Sciatic nerve (tissue), 2 donors: ENCODE measurements at places on chromosomes 7 and 10.
A peak's percentile ranks its signal among the peaks of the same experiment; 100 is the strongest.

DNA sequence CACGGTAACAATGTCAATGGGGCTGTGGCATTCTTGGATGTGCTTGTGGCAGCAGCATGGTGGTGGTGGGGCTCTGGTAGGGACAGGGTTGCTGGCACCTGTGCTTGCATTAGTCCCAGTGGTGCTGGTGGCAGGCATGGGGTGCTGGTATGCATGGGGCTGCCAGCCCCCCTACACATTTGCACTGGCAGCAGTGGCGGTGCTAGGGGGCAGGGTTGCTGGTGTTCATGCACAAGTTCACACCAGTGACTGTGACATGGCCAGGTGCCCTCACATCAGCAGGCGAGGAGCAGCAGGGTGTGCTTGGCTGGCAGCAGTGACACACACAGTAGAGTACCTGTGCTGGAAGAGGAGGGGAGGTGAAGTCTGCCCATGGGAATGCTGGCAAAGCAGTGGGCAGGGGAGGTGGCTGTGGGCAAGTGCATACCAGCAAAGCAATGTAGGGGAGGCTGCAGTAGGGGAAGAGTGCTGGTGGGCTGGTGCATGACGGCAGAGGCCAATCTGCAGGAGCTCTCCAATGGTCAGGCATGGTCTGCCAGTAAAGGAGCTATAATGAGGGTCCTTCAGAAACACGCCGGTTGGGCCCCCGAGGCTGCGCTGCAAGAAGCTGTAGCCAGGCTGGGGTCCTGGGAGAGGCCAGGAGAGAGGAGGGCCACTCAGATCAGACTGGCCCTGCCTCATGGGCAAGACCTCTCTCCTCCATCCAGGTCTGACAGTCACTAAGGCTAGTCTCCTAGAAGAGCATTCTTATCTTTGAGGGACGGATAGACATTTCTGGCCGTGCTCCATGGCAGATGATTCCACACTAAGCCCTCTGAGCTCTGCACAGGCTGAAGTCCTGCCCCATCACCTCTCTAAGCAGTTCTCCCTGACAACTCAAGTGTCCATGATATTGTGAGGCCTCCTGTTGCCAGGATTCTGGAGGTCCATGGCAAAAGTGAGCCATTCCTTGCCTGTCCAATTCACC, 406.4 kb downstream of the SEMA3D start:
- no peak for DNase-seq

DNA sequence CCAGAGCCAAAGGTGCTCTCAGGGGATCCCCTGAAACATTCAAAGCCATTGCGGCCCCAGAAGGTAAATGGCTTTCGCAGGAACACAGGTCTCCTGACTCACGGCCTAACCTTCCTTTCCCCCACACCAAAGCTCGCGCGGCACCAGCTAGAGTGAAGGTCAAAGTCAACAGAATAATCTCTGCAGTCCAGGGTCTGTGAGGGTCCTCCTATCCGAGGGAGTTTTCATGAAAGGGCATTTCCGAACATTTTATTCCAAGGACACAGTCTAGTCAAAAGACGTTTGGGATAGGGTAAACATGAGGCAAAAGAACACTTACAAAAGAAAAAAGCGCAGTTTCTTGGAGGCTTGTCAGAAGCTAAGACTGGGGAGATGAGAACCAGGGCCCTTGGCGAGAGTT, 559 bp upstream of the STEAP2 start:
- DNase-seq, result no peak

- DNase-seq, result no peak
These were observed 1.9 kb downstream of the DGKI start for GRCh38 chr7:137844677-137845425.

- no peak for DNase-seq
These were observed 102.8 kb downstream of the PIP4K2A start for GRCh38 chr10:22611425-22612115.

GRCh38 chr10:30991647-30992011, 40.0 kb downstream of the ZNF438 start:
- DNase-seq, result no peak

GRCh38 chr7:137018468-137018867, 150.0 kb downstream of the CHRM2 start:
- no peak for DNase-seq

GRCh38 chr10:64617085-64617484, 1095.9 kb downstream of the REEP3 start:
- DNase-seq, result no peak

DNA sequence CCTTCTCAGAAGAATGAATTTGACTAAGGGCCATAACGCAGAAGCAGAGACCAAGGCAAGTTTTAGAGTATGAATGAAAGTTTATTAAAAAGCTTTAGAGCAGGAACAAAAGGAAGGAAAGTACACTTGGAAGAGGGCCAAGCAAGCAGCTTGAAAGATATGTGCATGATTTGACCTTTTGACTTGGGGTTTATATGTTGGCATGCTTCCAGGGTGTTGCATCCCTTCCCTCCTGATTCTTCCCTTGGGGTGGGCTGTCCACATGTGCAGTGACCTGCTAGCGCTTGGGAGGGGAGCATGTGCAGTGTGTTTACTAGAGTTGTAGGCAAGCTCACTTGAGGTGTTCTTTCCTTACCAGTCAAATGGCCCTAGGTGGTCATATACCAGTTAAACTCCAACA, 37.9 kb upstream of the LRRN3 start:
- DNase-seq, result no peak

- DNase-seq, result no peak
These were observed 1.6 kb downstream of the SAMD9L start for GRCh38 chr7:93146472-93147141.

DNA sequence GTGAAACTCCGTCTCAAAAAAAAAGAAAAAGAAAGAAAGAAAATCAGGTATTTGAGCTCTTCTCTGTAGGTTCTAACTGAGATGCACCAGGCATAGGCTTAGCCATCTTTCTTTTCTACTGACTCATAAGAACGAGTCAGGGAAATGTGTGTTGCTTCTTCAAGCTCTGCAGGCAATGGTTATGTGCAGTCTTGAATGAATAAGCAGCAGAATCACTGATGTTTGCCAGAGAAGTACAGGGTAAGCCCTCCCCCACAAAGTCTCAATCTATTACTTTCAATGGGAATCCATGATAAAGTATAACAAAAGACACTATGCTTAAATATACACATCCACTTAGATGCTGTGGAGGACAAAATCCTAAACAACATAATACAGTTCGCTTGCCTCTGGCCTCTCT, 239.2 kb downstream of the PARD3 start:
- no peak for DNase-seq

DNA sequence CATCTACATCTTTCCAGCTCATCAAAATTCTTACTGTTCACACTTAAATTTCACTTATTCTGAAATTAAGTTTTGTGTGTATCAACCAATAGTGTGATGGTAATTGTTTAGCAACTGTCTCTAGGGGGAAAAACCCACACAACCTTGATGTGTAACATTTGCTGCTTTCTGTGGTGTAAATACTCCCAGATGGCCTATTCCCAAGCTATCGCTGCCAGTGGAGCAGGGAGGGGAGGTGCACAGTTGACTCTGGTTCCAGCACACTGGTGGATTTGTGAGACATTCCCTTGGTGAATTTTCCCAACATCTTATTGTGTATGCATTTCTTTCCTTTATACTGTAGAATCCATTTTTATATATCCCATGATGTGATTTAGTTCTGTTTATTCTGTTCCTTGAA, 275.9 kb upstream of the SHH start:
- DNase-seq, result no peak

- DNase-seq, result no peak
These were observed 12.9 kb upstream of the SNX10 start for GRCh38 chr7:26278770-26279169.

DNA sequence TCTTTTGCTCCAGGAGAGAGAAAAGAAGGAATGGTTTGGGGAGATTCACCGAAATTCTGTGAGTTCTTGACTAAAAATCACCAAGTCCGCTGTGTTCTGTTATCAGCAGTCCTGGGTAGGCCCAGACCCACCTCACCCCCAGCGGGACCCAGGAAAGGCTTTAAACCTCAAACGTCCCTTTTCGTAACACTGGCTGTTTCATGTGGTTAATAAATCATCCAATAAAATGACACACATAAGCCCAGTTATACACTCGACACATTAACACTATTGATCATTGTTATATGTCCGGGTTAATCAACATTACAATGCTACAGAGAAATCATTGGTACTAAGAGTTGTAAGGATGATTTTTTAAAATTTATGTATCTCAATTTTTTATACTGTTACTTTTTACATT, 25.2 kb downstream of the DIP2C start:
- no peak for DNase-seq

DNA sequence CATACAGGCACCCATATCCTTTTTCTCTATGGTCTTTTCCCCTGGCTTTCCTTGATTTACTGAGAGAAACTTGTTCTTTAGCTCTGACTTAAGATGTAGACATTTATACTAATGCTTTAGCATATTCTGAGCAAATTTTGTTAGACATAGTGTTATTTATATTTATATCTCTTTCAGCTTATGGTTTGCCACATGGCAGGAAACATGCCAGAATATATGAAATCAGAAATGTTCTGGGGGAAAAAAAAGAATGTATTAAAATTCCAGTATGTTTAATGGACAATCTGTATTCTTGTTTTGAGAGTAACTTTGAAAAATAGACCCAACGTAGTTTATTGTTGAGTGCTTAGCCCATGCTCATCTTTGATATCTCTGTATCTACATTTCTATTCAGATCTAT, 10.1 kb upstream of the GGCT start:
- no peak for DNase-seq

DNA sequence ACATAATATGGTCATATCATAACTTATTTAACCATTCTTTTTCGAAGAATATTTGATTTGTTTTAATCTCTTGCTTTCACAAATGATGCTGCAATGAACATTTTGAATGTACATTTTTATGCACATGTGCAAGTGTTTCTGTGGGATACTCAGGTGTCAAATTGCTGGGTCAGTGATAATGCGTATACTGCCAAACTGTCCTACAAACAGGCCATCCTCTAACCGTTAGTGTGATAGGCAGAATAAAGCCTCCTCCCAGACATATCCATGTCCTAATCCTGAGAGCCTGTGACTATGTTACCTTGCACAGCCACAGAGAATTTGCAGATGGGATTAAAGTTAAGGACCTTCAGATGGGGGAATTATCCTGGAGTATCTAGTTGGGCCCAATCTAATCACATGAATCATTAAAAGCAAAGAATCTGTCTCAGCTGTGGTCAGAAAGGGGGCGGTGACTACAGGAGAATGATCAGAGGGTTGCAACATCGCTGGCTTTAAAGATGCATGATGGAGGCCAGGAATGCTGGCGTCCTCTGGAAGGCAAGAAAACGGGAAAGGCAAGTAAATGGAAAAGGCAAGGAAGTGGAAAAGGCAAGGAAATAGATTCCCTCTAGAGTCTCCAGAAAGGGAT, 46.7 kb downstream of the FZD1 start:
- peak; percentile 67 for DNase-seq

DNA sequence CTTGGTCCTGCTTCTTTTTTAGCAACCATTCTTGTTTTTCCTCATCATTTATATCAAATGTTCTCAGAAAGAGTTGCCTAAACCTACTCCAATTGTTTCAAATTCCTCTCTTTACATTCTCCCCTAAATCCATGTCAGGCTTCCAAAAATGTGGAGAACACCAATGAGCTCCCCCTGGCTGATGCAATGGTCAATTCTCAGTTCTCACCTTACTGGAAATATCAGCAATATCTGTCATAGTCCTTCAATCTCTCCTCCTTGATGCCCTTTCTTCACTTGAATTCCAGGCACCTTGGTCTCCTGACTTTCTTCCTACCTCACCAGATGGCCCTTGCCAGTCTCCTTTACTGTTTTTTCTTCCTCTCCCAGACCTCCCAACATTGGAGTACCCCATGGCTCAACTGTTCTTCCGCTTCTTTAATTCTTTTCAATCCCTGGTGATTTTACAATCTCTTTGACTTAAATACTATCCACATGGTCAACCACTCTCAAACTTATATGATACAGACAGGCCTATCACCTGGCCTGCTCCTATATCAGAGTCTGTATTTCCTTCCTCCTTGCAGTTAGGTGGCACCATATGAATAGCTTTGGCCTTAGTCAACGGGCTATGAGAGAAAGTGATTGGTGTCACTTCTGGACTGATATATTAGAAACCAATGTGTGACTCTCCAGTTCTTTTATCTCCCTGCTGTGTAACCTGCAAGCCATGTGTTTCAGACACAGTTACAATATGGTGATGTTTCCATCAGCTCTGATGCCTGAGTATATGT, 47.4 kb upstream of the CAV2 start:
- DNase-seq, result no peak

GRCh38 chr7:143305423-143306070, 10.4 kb upstream of the CLCN1 start:
- peak; percentile 89 for DNase-seq

GRCh38 chr7:16933296-16934279, 51.8 kb upstream of the AGR3 start:
- DNase-seq, result no peak

DNA sequence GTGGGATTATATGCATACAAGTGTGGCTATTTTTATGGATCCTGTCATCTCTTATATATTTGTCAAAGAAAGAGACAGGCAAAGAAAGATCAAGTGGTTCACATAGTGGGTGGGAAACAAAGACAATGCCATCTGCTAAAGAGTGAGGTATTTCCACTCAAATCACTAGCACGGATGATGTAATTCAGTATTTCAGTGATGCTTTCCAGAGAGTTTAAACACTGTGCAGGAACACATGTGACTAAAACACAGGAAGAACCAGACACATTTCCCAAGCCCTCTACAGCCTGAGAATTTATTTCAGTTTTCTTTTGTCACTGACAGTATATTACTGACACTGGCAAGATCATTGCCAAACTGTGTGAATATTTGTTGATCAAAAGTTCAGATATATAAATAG, 885.7 kb upstream of the CELF2 start:
- no peak for DNase-seq

GRCh38 chr7:1530946-1531262, 402 bp downstream of the MAFK start:
- DNase-seq, result no peak

GRCh38 chr7:22572292-22572691, 72.3 kb upstream of the STEAP1B start:
- no peak for DNase-seq

- no peak for DNase-seq
These were observed 1.4 kb upstream of the COBL start for GRCh38 chr7:51318001-51318400.

DNA sequence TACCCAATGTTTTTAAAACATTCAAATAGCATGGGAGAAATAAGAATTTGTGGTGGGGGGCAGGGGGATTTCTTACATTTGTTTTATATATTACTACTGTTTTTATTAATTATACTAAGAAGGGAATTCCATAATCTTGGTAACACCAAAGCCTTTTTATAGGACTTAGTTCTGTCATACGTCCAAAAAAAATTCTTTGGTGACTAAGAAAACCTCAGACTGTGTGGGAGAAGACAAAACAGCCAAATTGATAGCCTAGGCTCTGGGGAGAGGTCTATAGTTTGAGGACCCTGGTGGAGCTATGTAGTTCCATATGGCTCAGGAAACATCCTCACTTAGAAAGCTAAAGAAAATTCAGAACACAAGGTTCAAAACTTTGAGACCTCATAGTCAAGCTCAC, 23.4 kb downstream of the ACSM6 start:
- DNase-seq, result no peak

GRCh38 chr7:35521941-35522340, 173.0 kb downstream of the HERPUD2 start:
- no peak for DNase-seq

- no peak for DNase-seq
These were observed 138.3 kb upstream of the NAMPT start for GRCh38 chr7:106423111-106423510.

- DNase-seq, result no peak
These were observed 118.7 kb downstream of the SLIT1 start for GRCh38 chr10:97066877-97067555.

- DNase-seq, result no peak
These were observed 39.1 kb downstream of the PODXL start for GRCh38 chr7:131517218-131517923.

GRCh38 chr7:108235451-108236061, 105.4 kb upstream of the LAMB4 start:
- no peak for DNase-seq
